Inflammatory macrophage (primary cell): ENCODE measurements at places on chromosomes 11 and 22.
A peak's percentile ranks its signal among the peaks of the same experiment; 100 is the strongest.

DNA sequence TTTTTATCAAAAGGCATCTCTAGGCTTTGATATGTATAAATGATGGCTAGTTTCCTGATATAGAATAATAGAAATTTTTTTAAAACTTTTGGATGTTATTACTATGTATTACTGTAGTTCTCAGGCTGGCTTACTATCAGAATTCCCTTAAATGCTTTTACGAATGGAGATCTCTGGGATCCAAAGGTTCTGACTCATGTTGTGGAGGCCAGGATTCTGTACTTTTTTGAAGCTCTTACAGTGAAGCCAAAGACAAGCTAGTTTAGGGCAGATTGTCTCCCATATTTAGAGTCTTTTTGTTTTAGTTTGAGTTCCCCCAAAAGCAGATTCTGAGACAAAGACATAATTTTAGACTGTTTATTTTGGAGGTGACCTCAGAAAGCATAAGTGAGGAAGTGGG lies 265.9 kb upstream of the SESN3 start:
- no peak for DNase-seq

DNA sequence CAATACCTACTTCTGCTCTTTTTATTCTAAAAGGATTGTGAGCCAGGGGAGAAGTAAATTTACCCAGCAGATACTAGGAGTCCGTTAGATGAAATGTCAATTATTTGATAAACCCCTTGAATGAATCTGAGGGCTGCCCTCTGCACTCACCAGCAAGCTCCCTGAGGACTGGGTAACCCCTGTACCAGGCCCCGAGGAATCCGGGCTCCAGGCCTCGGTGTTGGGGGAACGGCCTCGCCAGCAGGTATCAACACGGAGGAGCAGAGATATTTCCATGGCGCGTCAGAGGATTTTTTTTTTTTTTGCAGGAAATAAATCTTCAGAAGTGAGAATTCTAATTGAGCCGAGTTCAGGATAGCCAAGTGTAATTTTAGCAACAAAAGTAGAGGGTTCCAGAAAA lies 1408.8 kb downstream of the BRD1 start:
- DNase-seq = no peak

DNA sequence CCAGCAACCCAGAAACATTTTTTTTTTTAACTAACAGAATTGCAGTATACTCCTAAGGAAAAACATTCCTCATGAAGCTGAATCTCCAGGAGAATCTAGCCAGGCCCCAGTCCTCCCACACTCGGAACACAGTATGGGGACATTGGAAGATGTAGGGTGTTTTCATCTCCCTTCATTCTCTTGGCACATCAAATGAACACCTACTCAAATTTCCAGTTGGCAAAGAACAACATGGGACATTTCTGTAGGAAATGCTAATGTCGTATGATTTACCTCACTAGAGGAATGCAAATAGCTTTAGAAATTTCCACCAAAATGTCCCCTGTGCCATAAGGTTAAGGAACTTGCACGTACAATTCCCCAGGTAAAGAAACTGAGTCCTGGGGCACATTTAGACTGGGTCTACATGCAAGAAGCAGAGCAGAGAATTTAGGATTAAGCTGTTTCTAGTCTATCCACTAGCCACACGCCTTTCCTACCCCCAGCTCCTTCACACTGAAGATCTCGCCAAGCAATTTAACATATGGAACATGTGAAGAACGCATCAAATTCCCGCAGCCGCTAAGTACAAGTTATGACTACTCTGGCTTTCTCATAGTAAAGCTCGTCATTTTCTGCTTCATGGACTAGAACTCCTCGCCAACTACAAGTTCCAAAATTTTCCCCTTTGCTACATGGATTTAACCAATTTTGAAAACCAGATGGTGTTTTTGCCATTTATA lies 2.9 kb upstream of the CADM1 start:
- DNase-seq = no peak

GRCh38 chr11:37946155-37946766 lies 1348.2 kb upstream of the RAG2 start:
- DNase-seq = peak; percentile 42

GRCh38 chr11:114472661-114473060 lies 33.4 kb downstream of the REXO2 start:
- no peak for DNase-seq

DNA sequence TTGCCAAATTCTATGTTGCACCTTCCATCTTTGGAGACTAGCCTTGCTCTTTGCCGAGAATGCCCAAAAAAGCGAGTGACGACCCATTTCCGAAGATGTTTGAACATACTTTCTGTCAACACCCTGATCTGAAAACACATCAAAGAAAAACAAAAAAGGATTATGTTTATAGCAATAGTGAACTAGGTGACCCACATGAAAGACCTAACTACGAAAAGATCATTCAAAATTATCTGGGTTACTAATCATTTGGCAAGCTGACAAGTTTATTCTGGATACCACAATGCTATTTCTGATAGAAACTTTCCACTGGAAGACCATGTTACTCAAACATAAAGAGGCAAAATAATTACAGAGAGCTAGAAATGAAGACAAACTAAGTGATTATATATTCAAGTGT lies 27.0 kb downstream of the KCNJ1 start:
- DNase-seq = no peak

GRCh38 chr11:42179216-42179615 lies 719.8 kb upstream of the LRRC4C start:
- DNase-seq = no peak

DNA sequence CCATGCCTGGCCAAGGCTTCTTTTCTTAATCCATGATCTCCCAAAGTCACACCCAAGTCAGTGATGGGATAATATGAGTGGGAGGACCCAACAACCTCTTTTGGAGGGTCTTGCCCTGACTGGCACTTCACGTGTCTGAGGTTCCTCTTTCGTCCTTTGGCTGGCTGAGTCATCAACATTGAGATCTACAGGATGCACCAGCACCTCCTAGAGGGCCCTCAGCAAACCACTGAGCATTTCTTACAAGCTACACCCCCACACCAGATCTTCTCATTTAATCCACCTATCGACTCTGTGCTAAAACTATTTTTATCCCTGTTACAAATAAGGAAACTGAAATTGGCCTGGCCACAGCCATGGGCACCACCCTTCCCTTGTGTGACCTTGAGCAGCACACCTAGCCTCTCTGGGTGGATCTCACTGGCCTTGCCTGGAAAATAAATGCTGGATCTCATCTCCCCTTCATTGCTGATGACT lies 63.4 kb downstream of the FLI1 start:
- DNase-seq = peak; percentile 95

GRCh38 chr11:48127521-48128183 lies 89.0 kb upstream of the OR4B1 start:
- DNase-seq = no peak

GRCh38 chr11:59923813-59924212 lies 14.4 kb upstream of the OOSP1 start:
- DNase-seq = no peak

GRCh38 chr11:47886096-47886495 lies 37.9 kb upstream of the NUP160 start:
- peak; percentile 70 for DNase-seq

DNA sequence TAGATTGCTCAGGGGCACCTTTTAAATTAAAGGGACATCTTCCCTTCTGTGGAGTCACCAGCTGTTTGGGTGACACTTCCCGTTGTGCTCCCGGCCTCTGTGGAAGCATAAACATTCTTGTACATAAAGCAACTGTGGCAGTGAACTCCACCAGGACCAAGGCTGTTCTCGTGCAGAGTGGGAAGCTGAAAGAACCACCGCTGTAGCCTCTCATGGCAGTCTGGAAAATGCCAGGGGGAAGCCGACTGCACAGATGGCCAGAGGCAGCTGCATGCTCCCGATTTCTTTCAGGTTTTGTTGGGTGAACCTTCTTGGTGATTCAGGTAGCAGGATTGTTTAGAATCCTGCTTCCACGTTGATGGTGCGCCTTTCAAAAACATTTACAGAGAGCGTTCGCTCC lies 10.3 kb downstream of the UBASH3B start:
- DNase-seq = no peak

DNA sequence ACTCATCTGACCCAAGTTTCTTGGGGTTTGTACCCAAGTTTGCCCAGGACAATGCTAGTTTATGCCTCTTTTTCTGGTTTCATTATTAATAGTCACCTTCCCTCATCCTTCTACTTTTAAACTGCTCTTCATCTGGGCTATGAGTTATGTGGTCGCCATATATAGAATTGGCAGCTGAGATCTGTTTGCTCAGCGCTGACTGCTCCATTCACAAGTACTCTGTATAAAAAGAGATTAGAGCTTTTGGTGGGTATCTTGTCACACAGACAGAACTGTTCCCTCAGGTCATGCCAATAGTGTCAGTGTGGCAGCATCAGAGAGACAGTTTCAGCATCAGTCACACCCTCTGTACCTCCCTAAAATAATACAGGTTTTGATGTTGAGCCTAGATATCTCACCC lies 326.0 kb downstream of the RAB38 start:
- no peak for DNase-seq

- DNase-seq = no peak
These were observed 27.7 kb downstream of the LRRC4C start for GRCh38 chr11:41431784-41432183.

- DNase-seq = no peak
These were observed 86.1 kb upstream of the WNT7B start for GRCh38 chr22:46062971-46063631.

- peak; percentile 65 for DNase-seq
These were observed 21.4 kb upstream of the ACER3 start for GRCh38 chr11:76839311-76839710.

- DNase-seq = peak; percentile 47
These were observed 36.0 kb upstream of the OLFML1 start for GRCh38 chr11:7449211-7449840.

DNA sequence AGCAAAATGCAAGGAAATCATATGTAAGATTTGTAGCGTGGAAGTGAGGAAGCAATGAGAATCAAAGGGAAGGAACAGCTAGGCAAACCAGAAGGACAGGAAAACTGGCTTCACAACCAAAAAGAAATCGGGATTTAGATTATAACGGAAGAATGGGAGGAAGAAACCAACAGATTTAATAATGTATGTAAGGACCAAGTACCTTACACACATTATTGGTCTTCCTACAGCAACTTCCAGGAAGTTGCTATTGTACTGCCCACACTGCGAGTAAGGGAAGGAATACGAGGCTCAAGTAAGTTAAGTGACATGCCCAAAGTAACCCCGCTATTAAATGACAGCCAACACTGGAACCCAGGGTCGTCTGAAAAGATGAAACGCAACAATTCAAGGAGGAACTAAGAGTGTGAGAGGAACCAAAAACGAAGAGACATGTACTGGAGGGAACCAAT lies 473 bp downstream of the TXN2 start:
- DNase-seq = no peak

GRCh38 chr11:61083601-61084147 lies 18.6 kb upstream of the CD5 start:
- no peak for DNase-seq

DNA sequence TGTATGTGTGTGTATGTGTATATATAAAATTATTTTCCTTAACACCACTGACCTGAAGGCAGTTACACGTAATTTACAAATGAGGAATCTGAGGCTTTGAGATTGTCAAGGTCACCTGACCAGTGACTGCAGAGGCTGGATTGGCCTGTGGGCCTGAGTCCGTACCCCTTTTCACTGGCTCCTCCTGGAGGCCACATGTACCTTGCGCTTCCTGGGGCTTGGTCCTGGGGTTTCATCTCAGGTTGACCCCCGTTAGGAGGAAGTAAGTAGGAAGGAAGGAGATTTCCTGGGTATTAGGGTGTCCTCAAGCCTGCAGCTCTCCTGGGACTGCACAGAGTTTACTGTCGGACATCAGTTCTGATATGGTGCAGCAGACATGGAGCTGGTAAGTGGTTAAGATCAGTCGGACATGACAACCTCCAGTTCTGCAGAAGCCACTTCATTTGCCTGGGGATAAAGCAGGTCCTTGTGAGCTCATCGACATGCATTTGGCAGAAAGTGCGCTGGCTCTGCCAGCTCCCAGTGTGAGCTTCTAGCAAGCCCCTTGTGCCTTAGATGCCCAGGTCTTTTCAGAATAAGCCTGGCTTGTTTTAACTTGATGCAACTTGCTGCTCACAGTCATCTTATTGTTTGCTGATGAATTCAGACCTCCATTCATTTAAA lies 36.6 kb downstream of the ST3GAL4 start:
- peak; percentile 62 for DNase-seq

- peak; percentile 82 for DNase-seq
These were observed 8.6 kb upstream of the CD82 start for GRCh38 chr11:44556735-44557409.

- DNase-seq = no peak
These were observed 8.5 kb downstream of the RAB30 start for GRCh38 chr11:83063073-83063754.

GRCh38 chr11:121654259-121654842 lies 201.6 kb upstream of the SORL1-AS1 start:
- DNase-seq = no peak

DNA sequence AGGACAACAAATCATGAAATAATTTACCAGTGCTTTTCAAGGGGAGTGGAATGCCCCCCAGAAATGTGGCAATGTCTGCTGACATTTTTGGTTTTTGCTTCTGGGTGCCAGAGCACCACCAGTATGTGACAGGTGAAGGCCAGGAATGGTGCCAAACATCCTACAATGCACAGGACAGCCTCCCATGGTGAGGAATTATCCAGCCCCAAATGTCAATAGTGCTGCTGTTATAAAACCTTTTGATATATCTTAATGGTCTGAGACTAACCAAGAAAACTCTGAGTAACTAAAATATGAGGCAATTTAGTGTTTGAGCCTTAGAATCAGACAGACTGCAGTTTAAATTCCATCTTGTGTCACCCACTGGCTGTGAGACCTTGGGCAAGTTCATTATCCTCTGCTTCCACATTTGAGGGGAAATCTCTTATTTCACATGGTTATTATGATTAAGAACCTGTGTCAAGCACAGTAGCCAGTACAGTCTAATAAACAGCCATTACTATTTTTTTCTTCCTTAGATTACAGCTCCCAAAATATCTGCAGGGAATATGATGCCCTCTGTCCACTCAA lies 69.5 kb downstream of the AMBRA1 start:
- DNase-seq = peak; percentile 62

DNA sequence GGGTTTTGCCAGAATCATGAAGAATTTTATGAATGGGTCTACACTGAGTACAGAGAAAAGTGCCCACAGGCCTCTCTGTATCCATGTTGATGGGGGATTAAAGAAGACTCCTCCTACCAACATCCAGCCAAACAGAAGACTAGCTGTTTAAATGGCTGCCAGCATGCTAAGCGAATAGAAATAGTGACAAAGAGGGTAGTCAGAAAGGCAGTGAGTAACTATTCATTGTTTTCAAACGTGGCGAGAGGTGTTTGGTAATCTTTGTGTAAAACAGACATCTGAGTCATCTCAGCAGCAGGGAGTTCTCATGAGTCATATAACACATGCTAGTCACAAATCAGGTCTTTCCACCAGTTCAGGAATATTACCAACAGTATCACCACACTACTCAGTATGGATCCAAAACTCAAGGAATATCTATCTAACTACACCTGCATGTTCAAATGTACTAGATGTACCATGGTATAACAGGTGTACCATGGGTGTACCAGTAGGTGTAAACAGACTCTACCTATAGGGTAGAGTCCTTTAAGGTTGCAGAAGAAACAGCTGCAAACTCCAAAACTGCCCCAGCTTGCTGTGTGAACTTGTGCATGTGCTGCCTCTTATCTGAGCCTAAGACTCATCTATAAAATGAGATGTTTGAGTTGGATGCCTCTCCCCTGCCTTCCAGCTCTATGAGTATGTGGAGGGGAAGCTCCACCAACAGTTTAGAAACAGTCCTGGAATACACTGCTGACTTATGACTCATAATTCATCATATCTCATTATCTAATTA lies 82.0 kb downstream of the SLC1A2 start:
- DNase-seq = peak; percentile 91

GRCh38 chr22:31091106-31091975 lies 10.2 kb downstream of the SMTN start:
- DNase-seq = no peak
